Activated T-helper 1 cell treated with anti-CD3 and anti-CD28 coated beads, Interleukin-2, amount 50 U/mL, for 16 hours (primary cell): ENCODE measurements at places on chromosomes 3 and 15.

DNA sequence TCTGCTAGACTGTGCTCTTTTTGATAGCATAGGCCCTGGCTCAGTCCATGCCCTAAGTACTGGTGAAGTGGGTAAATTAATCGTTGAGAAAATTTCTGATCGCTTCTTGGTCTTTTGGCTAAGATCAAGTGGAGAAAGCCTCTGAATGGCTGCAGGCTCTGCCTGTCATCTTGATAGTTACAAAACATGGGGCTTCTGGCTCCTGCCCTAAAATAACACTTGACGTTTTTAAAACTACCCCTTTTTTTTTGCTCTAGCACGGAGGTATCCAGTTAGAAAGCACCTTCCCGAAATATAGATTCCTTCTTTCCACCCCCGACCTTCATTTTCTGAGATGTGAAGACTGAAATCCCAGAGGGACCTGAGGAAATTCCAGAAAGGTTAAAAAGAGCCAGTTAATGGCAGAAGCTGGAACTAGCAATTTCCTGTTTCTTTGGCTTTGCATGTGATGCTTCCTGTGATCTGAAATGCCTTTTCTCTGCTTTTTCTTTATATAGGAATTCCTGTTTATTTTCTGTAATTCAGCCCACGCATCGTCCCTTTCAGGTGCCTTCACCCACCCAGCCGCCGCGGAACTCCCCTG, 799 bp upstream of the C2CD4B start:
- no peak for DNase-seq

- DNase-seq: no peak
These were observed 64.4 kb downstream of the ZNF609 start for GRCh38 chr15:64524778-64525177.

DNA sequence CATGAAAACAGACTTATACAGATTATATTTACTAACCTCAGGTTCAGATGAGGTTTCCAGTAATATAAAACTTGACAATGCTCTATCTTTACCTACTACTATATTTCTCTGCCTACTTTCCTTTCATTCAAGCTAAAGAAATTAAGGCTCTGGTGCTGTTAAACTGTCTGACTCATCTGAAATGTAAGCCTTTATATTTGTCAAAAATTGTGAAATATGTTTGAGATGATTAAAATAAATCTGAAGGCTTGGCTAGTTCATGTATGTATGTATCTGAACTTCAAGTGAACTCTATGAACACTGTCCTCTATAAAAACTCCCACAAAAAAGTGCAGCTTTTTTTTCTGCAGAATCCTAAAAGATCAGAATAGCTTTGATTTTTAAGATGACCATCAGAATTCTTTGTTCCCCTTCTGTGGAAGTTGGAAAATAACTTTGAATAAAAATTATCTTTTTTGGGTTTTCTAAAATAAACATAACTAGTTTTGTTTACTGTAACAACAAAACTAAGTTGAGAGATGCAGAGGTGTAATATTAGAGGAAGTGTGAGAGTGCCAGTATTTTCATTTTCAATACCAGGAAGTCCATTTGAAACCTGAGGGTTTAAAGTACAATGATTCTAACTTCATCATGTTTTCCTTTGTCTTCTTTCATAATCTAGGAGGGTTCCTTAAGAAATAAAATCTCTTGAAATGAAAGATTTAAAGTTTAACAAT, 42.2 kb downstream of the ILDR1 start:
- DNase-seq: no peak

DNA sequence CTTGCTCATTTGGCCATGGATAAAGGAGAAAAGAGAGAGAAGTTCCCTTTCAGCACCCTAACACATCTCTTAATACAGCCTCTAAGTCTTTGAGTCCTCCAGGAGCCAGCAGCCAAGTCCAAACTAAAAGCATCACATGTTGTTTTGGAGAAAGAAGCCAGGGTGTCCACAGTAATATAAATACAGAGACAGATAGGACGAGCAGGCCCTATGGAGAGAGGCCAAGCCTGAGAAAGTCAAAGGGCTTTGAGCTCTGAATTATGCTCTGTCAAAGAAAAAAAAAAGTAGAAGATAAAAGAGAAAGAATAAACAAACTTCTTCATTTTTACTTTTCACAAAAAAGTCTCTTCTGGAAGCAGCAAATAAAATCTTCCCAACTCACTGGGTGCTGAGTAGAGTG, 92.4 kb upstream of the THBS1 start:
- DNase-seq: no peak

DNA sequence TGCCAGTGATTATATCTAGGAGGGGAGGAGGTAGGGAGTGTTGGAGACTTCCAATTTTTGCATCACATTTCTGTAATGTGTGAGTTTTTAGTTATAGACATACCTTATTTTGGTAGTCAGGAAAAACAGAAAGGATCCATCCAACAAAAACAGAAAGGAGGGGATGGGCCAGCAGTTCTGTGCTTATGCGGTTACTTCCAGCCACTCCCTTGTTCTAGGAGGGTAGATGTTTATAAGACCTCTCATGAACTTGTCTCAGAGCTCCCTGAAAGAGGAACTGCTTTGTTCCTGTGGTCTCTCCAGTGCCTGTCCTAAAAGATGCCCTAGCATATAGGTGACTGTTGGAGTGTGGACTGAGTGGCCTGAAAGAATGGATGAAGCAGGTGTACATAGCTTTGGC, 323.3 kb downstream of the CACNA2D3 start:
- DNase-seq: no peak

- no peak for DNase-seq
These were observed 1.8 kb downstream of the CLASP2 start for GRCh38 chr3:33716227-33716626.

GRCh38 chr3:188915127-188915526, 256.6 kb upstream of the TPRG1 start:
- no peak for DNase-seq

DNA sequence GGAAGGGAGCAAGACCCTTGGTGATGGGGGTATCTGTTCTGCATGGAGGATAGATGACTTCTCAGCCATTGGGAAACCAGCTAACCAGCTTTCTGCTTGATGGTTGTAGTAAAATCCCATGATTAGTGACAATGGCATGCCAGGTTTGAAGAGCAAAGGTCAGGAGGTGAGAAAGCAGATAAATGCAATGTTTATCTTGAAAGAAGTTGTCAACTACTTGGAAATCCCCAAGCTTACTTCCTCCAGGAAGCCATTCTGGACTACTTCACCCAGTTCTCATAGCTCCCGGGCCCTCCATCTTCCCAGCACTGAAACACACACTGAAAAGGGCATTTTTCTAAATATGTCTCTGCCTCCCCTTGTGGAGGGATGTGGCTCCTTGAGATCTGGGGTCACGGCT, 51.3 kb downstream of the SMAD3 start:
- no peak for DNase-seq

GRCh38 chr3:156038869-156039268, 81.5 kb upstream of the KCNAB1 start:
- DNase-seq: no peak

GRCh38 chr15:53197426-53197839, 407.3 kb upstream of the ONECUT1 start:
- DNase-seq: no peak

GRCh38 chr3:64687086-64687780, 567 bp downstream of the ADAMTS9 start:
- DNase-seq: no peak

GRCh38 chr3:122938783-122939425, 88.7 kb downstream of the SEMA5B start:
- DNase-seq: no peak

GRCh38 chr15:50687302-50687902, 805 bp upstream of the TRPM7 start:
- DNase-seq: no peak

GRCh38 chr3:43199645-43200306, 86.6 kb upstream of the SNRK start:
- DNase-seq: no peak

DNA sequence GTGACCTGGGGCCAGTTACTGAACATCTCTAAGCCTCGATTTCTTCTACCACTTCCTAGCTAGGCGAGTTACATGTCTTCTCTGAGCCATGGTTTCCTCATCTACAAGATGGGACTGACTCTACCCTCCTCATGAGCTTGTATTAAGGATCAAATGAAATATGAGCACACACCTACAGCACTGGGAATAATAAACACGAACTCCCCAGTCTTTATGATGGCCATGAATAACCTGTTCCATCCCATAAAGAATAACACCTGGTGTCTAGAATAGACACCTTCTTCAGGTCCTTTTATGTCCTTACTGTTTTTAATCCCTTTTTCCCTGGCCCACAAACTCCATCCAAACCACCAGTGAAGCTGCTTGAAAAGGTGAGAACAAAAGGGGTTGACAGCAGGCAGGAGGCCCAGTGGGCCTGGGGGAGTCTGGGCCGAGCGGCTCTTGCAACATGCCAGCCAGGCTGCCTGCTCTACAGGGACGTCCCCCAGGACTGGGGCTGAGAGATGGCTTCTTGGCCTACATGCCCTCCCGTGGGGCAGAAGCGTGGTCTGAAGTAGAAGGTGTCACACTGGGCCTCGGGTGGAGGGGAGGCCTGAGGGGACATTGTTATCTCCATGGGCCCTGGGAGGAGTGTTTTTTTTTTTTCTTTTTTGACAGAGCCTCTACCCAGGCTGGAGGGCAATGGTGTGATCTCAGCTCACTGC, 178.2 kb downstream of the RAB11A start:
- DNase-seq: no peak

DNA sequence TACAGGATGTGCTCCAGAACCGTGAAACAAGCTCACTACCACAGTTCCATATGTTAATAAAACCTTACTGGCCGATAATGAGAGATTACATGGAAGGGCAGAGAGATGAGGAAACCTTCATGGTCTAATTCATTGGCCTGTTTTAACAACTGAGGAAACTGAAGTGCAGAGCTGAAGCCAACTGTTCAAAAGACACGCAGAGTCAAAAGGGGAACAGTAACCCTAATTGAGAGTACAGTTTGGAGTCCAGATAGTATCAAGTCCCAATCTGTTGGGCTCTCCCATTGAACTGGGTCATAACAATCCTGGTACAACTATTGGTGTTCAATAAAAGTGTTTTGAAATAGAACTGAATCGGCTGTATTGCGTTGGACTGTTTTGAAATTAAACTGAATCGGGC, 69.6 kb downstream of the SLC12A8 start:
- DNase-seq: no peak

DNA sequence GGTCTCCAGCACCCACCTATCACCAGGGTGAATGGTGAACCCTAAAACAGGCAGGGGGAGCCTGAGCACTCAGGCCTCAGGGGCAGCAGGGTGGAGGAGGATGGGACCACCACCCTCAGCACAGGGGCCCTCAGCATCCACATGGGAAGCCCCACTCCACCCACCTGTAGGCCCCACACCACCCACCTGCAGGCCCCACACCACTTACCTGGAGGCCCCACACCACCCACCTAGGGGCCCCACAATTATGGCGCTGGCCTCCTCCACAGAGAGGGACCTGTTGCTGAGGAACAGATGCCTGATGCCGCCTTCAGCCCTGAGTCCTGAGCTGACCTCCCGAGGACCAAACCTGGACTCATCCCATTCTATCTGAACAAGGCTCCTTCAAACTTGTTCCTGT, 46.7 kb downstream of the HMCES start:
- no peak for DNase-seq

GRCh38 chr3:115325539-115325938, 178.5 kb upstream of the ZBTB20 start:
- no peak for DNase-seq
